ENCODE measurements at places on chromosomes 5 and 9.

DNA sequence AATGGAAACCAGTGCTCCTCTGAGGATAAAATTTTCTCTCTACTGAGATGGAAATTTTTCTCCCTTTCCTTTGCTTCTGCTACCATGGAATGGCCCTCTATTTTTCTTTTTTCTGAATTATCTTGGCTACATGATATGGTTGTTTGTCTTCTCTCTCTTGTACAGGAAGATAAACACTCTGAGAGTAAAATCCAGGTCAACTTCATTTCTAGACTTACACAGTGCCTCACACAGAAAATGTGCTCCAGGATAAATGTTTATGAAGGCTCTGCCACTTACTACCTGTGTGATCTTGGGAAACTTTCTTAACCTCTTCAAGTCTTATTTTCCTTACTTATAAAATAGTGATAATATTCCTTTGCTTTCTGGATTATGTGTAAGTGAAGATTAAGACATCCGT lies 153.9 kb downstream of the PRELID2 start:
- DNase-seq: no peak

DNA sequence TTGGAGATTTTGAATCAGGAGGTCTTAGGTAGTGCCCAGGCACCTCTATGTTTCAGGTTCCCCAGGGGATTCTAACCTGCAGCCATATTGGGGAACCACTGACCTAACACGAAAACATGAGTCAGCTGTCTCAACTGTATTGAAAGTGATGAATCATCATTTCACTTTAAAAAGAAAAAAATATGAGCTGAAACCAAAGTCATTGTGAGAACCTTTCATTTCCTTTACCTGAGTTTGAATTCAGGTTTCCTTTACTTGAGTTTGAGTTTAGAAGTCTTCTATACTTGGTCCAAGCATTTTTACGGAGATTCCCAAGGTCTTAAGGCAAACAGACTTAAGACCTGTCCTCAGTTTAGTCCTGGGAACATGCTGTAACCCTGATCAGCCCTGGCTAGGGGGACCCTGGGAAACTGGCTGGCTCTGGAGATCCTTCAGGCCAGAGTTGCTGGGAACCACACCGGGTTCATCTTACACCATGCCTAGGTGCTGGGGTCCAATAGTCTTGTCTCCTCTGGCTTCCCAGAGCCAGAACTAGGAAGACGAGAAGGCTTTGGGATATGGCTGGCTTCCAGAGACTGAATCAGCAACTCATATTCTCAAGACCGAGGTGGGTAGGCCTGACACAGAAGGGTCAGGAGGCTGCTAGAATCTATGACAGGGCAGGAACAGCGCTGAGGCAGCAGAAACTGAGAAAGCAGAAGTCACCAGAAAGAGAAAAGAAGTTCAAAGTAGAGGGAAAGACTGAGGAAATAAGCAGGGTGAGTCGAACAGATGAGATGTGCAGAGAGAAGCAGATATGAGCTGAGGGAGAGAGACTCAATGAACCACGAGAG lies 16.4 kb upstream of the PDCD1LG2 start:
- peak; percentile 76 for DNase-seq

DNA sequence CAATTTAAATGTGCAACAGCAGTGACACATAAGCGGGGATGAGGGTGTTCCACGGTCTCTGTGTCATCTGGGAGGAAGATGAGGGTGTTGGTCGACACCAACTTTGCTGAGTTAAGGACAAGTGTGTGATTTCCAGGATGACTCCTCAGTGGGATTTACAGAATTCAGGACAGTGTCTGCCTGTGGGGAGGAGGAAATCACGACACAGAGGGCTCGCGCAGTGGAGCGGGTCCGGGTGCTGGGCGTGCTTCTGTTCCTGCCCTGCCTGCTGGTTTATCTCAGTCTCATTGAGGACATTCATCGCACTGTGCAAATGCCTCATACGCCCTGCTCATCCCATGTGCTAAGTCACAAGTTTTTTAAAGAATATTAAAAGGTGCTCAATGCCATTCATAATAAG lies 73.7 kb upstream of the ADAMTS2 start:
- DNase-seq: no peak

DNA sequence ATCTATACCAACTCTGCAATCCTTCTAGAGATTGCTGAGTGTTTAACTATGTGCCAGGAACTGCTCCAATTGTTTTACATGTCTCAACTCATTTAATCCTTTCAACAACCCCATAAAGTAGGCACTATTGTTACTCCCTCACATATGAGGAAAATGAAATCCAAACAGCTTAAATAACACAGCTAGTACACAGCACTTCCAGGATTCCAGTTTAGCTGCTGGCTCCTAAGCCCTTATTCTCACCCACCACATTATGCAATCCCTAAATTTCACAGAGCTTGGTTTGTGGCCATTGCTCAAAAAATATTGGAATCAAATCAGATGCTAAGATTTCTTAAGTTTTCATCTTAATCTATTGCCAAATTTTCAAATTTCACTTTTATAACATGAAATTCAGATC lies 84.9 kb downstream of the PRELID2 start:
- DNase-seq: no peak

- DNase-seq: peak; percentile 79
These were observed 605.7 kb downstream of the RAB3C start for GRCh38 chr5:59188419-59189225.

- no peak for DNase-seq
These were observed 745.3 kb upstream of the CHD1 start for GRCh38 chr5:99674101-99674500.

DNA sequence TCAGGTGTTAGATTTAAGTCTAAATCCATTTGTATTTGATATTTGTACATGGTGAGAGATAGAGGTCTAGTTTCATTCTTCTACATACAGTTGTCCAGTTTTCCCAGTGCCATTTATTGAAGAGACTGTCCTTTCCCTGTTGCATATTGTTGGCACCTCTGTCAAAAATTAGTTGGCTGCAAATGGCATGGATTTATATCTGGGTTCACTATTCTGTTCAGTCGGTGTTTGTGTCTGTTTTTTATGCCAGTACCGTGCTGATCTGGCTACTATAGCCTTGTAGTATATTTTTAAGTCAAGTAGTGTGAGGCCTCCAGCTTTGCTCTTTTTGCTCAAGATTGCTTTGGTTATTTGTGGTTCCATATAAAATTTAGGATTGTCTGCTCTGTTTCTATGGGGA lies 176.2 kb upstream of the DMRT1 start:
- no peak for DNase-seq

DNA sequence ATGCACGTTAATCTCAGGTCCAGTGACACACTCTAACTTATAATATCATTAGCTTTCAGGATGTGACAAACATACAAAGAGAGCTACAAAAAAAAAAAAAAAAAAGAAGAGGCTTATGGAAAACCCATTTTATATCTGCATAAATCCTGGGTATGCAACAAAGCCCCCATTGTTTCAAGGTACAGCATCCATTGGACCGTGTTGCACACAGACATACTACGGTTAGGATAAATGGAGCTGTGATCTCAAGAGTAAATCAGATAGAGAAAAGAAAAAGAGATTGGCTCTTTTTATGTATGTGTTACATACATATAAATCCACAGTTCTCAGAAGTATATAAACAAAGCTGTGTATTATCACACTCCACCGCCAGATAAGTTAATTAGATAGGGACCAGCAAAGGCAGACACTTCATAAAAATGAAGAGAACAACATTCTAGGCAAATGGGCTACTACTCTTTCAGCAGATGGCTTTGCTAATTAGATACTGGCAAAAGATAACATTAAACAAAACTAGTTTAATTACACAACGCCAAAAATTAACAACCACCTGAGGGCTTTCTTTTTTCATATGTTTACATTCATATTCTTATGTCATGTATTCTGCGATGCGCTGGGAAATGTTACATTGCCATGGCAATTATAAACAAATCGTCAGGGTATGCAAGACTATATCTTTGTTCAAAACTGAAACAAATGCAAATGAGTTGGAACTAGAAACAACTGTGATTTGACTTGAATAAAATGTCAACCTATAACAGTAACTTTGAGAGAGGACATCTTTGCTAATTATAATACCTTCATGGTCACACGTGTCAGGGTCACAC lies 304.2 kb downstream of the SEMA5A start:
- no peak for DNase-seq

- no peak for DNase-seq
These were observed 470.8 kb downstream of the ENC1 start for GRCh38 chr5:74169701-74170100.

DNA sequence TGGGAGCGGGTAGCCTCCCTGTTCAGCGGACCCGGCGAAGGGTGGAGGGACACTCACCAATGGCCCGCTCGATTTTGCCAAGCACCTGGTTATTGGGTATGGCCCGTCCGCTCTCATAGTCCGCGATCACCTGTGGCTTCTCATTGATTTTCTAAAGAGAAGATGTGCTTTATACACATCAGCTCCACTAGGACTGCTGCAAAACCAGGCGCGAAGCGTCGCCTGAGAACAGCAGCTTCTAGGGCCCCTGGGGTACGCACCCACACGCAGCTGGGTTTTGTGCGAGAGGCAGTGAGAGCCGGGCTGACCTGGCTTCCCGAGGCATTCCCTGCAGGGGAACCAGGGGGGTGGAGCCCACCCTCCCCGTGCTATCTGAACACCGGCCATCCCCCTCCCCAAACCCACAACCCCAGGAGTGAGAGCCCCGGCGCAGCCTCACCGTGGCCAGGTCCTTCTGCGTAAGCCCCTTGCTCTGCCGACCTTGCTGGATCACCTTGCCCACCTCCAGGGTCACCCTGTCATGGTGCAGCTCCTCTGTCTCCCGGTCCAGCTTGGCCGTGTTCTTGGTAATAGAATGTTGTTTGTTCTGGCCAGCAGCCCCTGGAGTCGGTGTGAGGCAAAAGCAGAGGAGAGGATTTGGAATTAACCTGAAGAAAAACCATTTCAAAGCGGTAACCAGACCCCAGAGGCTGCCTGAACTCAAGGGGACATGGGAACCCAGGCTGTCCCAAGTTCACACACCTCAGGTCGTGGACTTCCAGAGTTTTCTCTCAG lies 3.1 kb downstream of the EDF1 start:
- no peak for DNase-seq

- no peak for DNase-seq
These were observed at the start of gene MARCOL for GRCh38 chr5:148238418-148238794. Gene MARCOL, plus strand, starts transcription at chr5:148238525. Its CDS starts 73 bp downstream, at chr5:148238598.

- DNase-seq: peak; percentile 30
These were observed 147.7 kb downstream of the SIL1 start for GRCh38 chr5:139050432-139050831.

- DNase-seq: no peak
These were observed 25.9 kb downstream of the MAPKAP1 start for GRCh38 chr9:125681086-125681622.
